Stimulated activated CD8-positive, alpha-beta memory T cell treated with anti-CD3 and anti-CD28 coated beads, Interleukin-7, amount 100 ng/mL, for 1 hour (primary cell): ENCODE measurements at places on chromosomes 1 and 21.

- DNase-seq = no peak
Observed at GRCh38 chr1:68916221-68916902, 419.5 kb upstream of the DEPDC1 start.

- no peak for DNase-seq
Observed at GRCh38 chr1:162297208-162297607, 79.4 kb downstream of the SPATA46 start.

GRCh38 chr1:25926731-25927496, 20.7 kb upstream of the STMN1 start:
- DNase-seq = no peak

DNA sequence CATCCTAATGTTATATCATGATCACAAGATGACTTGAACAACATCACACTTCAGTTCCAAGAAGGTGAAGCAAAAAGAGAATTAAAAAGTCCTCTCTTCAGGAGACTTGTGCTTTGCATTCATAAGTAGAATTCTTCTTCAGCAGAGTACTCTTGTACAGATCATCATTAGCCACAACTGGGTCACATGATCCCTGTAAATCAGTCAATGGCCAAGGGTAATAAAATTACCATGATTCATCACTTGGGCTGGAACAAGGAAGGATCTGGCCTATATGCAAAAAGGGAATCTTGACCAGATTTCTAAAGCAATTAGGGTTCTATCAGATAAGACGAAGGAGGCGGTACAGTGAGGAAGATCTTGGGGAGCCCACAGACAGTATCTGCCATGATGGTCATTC, 458.0 kb upstream of the DEPDC1 start:
- DNase-seq = no peak

DNA sequence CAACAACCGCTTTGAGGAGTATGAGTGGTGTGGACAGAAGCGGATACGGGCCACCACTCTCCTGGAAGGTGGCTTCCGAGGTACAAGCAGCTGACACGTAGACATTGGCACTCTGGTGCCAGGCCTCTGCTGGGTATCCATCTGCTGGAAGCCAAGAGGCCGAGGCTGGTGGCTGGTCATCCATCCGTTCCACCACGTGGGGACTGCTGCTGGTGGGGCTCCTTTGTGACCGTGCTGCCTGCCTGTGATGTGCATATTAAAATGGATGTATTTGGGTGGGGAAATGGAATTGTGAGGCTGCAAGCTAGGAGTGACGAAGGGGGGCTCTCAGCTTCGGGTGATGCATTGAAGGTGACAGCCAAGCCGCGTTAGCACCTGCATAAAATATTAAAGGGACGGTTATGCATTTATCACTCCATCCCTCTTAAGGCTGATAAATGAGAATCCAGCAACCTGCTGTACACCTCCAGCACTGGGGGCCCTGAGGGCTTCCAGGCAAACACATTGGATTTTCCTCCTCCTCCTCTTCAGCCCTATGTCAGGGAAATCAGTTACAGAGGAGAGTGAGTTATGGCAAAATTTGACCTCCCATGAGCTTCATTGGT, 38.1 kb downstream of the TMEM53 start:
- no peak for DNase-seq

DNA sequence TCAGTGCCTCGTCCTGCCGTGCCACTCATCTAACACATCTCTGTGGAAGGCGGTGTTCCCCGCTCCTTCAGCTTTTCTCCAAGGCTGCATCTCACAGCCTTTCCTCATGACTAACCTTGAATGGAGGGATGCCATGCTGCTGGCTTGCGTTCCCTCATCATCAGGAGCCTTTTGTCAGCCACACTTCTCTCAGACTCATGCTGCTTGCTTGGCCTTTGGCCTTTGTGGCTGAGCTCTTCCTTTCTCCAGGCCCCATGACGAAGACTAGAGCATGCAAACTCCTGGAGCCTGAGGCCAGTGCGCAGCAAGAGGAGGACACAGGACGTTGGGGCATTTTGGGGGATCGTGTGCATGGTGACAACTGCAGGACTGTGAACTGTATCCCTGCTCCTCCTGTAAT, 70.8 kb downstream of the SYT2 start:
- DNase-seq = no peak

DNA sequence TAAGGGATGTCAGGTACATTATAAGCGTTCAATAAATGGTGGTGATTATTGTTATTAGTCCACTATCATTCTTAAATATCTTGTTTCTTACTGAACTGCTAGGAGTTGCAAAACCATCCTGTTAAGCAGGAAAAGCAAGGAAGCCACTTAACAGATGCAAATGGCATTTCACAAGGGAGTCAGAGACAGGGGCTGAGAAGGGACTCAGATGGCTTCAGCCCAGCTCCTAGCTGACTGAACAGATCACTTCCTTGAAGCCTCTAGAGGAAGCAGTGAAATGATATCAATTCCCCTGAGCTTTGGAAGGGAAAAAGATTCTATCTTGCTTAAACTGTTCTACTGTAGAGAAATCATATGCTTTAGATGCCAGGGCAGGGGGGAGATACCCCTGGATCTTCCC, 151.5 kb downstream of the ST6GALNAC5 start:
- DNase-seq = no peak

DNA sequence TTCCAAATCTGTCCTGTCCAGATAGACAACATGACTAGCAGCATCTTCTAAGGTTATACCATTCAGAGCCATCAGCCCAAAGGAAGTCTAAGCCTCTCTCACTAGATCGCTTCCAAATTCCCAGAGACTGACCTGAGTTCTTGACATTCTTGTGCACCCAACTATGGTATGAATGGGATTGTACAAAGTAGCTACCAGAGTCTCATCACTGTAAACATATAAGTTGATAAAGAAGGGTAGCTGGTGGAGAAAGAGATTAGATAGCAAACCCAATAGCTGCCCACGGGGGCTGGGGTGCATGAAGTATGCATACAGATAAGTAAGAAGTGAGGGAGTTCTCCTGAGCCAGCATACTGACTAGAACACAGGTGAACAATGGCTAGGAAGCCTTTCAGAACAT, 180.0 kb downstream of the PLPP3 start:
- no peak for DNase-seq

GRCh38 chr1:117608115-117608615, 2.3 kb downstream of the TENT5C start:
- no peak for DNase-seq

DNA sequence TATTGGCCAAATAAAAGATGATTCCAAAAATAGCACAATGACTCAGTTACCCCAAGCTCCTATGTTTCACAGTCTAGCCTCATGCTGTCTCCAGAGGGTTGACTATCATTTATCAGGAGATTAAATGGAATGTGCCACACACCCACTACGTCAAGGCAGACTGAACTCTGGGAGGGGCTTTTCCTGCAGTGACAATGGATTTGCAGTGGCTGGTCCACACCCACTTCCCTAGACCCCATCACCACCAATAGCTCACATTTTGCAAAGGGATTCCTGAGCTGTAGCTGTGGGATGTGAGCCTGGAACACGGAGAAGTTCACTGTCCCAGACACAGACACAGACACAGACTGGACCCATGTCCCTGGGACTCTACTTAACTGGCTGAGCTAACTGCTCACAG, 77.1 kb downstream of the HLCS start:
- DNase-seq = no peak

- no peak for DNase-seq
Observed at GRCh38 chr1:160743266-160743665, 4.2 kb downstream of the SLAMF7 start.

GRCh38 chr1:217253351-217253750, 377.5 kb downstream of the GPATCH2 start:
- DNase-seq = no peak

DNA sequence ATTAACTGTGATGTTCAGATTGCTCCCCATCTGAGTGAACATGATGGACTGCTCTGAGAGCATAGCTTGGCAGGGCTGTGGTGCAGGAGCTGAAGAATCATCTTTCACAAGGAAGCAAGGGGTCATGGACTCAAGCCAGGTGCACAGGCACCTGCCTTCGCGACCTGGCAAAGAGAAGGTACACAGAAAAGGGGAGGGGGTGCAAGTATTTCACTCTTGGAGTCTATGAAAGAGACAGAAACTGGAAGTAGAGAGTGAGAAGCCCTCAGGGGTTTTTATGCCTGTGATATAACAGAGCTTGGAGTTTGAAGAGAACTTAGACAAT, 232.6 kb upstream of the PLXNA2 start:
- DNase-seq = no peak

GRCh38 chr1:40901886-40902852, 40.0 kb upstream of the CITED4 start:
- no peak for DNase-seq

GRCh38 chr1:22290157-22290556, 147.3 kb upstream of the WNT4 start:
- no peak for DNase-seq

DNA sequence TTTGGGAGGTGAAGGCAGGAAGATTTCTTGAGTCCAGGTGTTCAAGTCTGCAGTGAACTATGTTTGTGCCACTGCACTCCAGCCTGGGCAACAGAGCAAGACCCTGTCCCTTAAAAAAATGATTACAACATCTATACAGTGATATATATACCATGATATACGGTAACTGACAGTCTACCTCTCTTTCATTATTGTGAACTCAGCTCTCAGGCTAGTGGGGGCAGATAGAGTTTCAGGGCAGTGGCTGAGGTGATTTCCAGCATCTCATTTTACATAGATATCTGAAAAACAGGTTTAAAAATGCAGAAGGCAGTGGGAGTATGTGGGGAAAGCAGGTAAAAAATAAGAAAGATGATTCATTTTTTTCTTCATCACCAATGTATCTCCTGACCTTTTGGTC, 8.1 kb upstream of the NTNG1 start:
- no peak for DNase-seq
